ENCODE measurements at places on chromosomes 12 and 14. TPM values are rescaled to one million over a fixed set of nuclear protein-coding genes. Genes with fewer than 3 reads are reported as not detected.

Gene PRH2
- not detected for total RNA-seq

DNA sequence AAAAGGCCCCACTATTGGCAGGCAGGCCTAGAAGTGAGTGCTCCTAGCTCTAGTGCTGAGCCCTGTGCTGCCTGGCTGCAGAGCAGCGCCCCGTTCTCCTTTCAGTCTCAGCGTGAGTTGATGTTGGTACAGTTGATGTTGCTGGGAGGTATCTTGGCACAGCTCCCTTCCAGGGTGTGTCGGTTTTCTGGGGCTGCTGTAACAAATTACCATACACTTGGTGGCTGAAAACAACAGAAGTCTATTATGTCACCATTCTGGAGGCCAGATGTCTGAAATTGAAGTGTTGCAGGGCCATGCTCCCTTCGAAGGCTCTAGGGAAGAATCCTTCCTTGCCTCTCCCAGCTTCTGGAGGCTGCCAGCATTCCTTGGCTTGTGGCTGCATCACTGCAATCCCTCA, 151.4 kb downstream of the TSPAN9 start:
- DNase-seq: no peak

Gene DCN
- 0.48 TPM for total RNA-seq

Gene FOXM1
- total RNA-seq: 91.0 TPM

Gene GPRC5D
- not detected for total RNA-seq

- no peak for DNase-seq
Observed at GRCh38 chr14:23348297-23348655, 4.4 kb downstream of the SLC22A17 start.

Gene KTN1
- total RNA-seq: 183 TPM

All from foreskin keratinocyte (primary cell).